ENCODE measurements at places on chromosomes 6 and 20.

- no peak for DNase-seq
Observed at GRCh38 chr20:59147586-59147985, 16.0 kb upstream of the ZNF831 start.

- DNase-seq = no peak
Observed at GRCh38 chr20:40774252-40774651, 85.2 kb upstream of the MAFB start.

GRCh38 chr6:34248198-34248726 lies 544 bp downstream of the SMIM29 start:
- peak; percentile 67 for DNase-seq

DNA sequence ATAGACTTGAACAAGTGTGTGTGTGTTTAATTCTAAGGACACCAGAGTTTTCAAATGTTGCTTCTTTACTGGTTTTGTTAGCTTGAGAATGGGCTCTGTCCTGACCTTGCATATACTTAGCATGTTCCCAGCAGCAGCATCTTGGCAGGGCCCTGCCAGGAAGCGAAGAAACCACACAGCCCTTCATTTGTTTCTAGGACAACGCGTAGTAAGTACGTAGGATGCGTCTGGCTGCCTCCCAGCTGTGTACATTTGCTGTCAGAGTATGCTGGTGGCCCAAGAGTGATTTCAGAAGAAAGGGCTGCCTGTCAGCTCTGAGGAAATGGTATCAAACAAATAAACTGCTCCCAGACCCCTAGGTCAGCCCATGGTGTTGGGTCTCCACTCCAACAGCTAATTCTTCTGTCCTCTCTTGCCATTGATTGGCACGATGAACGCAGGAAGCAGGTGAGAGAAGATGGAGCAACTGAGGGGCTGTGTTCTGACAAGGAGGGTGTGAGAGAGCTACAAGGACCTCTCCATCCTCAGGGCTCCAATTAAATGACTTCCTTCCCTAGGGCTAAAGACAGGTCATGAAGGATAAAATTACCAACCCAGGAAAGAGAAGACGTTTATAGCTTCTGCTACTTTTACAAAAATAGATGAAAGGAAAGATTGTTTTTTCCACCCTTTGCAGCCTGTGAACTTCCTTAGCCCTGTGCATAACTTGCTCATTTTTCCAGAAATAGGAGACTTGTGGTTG lies 55.9 kb upstream of the HDDC2 start:
- DNase-seq = no peak

GRCh38 chr6:118881440-118882313 lies 12.3 kb upstream of the ASF1A start:
- no peak for DNase-seq
